ENCODE measurements at places on chromosomes 5 and 9.

- H3K27ac ChIP-seq: no peak overlapping the region
- H3K4me1 ChIP-seq: no peaks in the 10 kb centered on the region
- H3K36me3 ChIP-seq: no peaks in the 10 kb centered on the region
- no peaks in the 10 kb centered on the region for H3K27me3 ChIP-seq
- no peak for DNase-seq
- no peak overlapping the region for H3K4me3 ChIP-seq
These were observed 10.1 kb downstream of the ASS1 start for GRCh38 chr9:130454812-130455325.

DNA sequence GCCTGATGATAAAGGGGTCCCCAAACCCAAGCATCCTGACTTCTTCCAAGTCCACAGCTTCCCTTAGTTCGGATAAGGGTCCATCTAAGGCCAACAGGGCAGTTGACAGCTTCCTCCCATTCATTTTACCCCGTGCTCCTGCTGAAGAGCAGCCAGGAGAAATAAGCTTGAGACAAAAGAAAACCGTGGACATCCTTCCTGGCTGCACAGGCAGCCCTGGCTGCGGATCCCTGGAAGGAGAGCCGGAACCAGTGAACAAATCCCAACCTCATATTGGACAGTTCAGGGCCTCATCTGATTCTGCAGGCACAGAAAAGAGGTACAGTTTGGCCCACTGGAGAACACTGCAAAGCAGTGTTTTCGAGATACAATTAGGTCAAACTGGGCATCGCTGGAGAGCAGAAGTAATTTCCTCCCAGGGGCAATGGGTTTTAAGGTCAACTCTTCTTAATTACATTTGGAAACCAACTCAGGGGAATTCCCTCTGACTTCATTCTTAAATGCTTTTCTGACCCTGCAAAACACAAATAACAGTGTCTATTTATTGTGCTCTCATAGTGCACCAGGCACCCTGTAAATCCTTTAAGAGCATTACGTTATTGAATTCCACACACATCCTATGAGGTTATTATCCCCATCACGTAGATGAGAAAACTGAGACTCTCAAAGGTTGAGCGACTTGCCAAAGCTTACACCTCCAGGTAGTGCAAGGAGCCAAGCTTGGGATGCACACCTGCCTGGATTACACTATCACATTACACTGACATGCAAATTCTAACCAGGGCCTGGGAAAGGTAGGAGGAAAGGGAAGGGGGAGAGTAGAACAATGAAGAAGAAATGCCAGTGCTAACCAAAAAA is 21.2 kb downstream of the ADAM19 start:
- H3K4me1 ChIP-seq: peaks cover 81% of the 10 kb centered on the region
- peak overlapping the region; percentile 68 for H3K27ac ChIP-seq
- H3K4me3 ChIP-seq: no peak overlapping the region
- no peaks in the 10 kb centered on the region for H3K27me3 ChIP-seq

- peak overlapping the region; percentile 84 for H3K27ac ChIP-seq
- peak; percentile 19 for DNase-seq
- peaks cover 35% of the 10 kb centered on the region for H3K4me1 ChIP-seq
- no peaks in the 10 kb centered on the region for H3K36me3 ChIP-seq
These were observed 597 bp downstream of the SLC31A1 start for GRCh38 chr9:113221800-113222481.

DNA sequence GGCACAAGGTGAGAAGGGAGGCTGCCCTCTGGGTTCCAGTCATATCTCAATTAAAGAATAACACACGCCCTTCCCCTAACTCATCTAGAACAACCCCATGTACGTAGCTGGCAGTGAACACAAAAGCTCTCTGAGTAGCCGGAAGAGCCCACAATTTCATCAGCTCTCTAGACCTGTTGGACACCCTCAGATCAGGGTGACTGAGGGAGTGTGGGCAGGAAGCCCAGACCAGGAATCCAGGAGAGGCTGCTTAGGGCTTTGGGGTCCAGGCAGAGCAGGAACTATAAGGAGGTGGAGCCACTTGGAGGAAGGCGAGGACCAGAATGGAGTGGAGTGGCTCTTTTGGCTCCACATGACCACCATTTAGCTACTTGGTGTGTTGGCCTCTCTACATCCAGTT is 237.4 kb downstream of the NR3C1 start:
- H3K36me3 ChIP-seq: peaks cover 2% of the 10 kb centered on the region
- no peak overlapping the region for H3K4me3 ChIP-seq
- H3K4me1 ChIP-seq: peaks cover 7% of the 10 kb centered on the region
- DNase-seq: no peak

- H3K4me3 ChIP-seq: no peak overlapping the region
- no peaks in the 10 kb centered on the region for H3K4me1 ChIP-seq
- H3K27me3 ChIP-seq: no peaks in the 10 kb centered on the region
- H3K36me3 ChIP-seq: no peaks in the 10 kb centered on the region
- no peak overlapping the region for H3K27ac ChIP-seq
- DNase-seq: no peak
These were observed 111.8 kb upstream of the IER5L start for GRCh38 chr9:129289883-129290282.

- peaks cover 1% of the 10 kb centered on the region for H3K4me1 ChIP-seq
- H3K4me3 ChIP-seq: no peak overlapping the region
These were observed 66.3 kb downstream of the MAT2B start for GRCh38 chr5:163571744-163572143.

GRCh38 chr9:129627556-129628440 is 1.8 kb downstream of the NTMT1 start:
- H3K27me3 ChIP-seq: no peaks in the 10 kb centered on the region
- H3K4me3 ChIP-seq: no peak overlapping the region
- DNase-seq: no peak
- H3K27ac ChIP-seq: peak overlapping the region; percentile 99
- peaks cover 34% of the 10 kb centered on the region for H3K4me1 ChIP-seq
- no peaks in the 10 kb centered on the region for H3K36me3 ChIP-seq

DNA sequence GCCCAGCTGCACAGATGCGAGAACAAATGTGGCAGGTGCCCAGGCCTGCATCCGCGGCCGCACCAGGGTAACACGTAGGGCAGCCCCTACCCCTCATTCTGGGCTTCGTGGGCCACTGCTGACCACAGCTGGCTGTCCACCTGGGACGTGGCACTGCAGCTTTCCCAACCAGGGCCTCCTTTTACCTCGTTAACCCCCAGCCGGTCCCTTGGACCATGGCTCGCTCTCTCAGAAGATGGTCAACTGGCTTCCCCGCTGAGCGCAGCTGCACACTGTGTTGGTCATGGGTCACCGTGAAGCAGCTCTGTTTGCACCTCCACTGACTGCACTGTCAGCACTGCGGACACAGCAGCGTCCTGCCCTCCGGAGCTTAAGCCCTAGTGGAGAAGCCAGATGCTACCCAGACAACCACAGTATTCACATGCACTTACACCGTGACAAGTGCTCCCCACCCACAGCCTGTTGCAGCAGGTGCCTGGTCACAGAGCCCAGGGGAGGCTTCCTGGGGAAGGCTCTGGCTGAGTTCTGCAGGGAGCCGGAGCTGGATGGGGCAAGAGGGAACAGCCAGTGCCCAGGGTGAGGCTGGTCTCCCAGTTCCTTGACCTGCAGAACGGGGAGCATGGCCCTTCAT is 10.5 kb upstream of the PLEKHG4B start:
- no peaks in the 10 kb centered on the region for H3K4me1 ChIP-seq
- no peak for DNase-seq
- H3K27me3 ChIP-seq: no peaks in the 10 kb centered on the region
- no peak overlapping the region for H3K27ac ChIP-seq
- no peaks in the 10 kb centered on the region for H3K36me3 ChIP-seq

DNA sequence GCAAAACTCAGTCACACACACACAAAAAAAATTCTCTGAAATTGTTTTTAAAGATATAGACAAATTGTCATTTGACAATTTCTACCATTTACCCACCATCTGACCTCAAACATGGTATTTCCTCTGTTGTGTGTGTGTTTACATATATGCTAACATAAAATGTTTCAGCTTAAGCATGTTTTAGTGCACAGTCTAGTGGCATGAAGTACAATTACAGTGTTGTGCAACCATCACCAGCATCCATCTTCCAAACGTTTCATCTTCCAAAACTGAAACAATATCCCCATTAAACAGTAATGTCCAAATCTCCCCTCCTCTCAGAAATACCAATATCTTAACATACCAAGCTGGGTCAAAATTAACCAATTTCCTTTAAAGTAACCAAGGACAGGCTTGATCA is 65.2 kb downstream of the MYO10 start:
- H3K36me3 ChIP-seq: no peaks in the 10 kb centered on the region
- no peaks in the 10 kb centered on the region for H3K27me3 ChIP-seq
- H3K4me1 ChIP-seq: no peaks in the 10 kb centered on the region

GRCh38 chr5:167819406-167819805 is 472.0 kb upstream of the WWC1 start:
- H3K4me3 ChIP-seq: no peak overlapping the region
- no peak overlapping the region for H3K27ac ChIP-seq
- H3K27me3 ChIP-seq: no peaks in the 10 kb centered on the region
- H3K36me3 ChIP-seq: no peaks in the 10 kb centered on the region

DNA sequence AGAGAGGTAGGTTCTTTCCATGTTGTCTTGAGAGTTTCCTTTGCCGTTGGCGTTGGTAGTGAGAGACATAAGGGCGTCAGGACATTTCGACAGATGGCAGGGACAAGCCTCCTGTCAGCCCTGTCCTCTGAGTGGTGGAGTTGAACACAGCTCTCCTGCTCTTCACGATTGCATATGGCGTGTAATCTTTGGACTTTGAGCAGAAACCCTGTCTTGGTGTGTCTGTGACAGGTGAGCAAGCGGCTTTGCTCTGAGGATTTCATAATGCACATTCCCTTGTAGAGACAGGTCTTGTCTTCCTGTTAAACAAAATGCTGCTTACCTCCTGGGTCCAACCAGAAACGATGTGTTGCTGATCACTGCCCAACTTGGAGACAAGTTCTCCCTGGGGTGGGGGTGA is 146.5 kb downstream of the NXNL2 start:
- no peak for DNase-seq
- no peaks in the 10 kb centered on the region for H3K4me1 ChIP-seq
- no peak overlapping the region for H3K4me3 ChIP-seq
- no peaks in the 10 kb centered on the region for H3K36me3 ChIP-seq
- H3K27me3 ChIP-seq: no peaks in the 10 kb centered on the region
- no peak overlapping the region for H3K27ac ChIP-seq

DNA sequence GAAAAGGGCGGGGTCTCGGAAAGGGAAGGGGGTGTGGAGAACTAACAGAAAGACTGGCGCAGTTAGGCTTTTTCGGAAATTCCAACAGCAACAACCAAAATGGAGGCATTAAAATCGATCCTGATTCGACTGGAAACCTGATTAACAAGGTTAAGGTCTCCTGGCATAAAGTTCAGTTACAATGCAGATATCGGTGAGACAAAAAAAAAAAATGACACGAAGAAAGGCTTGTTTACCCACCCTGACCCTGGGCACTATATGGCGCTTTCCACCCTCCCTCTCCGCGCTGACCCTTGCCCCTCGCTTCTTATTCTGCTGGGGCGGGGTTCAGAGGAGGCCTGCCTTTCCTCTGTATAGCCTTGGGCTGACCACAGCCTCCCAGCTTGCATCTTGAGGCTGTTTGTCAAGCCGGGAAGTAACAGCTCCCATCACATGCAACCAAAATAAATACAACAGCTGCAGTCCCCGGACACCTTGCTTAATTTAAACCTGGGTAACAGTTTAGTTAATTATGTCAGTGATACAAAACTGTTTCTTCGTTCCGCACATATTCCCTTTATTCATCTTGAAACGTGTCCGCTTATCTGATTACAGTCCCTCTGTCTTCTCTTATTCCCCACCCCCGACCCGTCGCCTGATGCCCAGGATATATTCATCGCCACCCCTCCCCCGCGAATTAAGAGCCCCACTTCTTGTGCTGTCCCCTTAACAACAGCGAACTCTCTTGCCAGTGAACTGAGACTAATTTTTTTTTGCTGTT is 795 bp upstream of the PJA2 start:
- H3K36me3 ChIP-seq: no peaks in the 10 kb centered on the region
- H3K4me1 ChIP-seq: peaks cover 13% of the 10 kb centered on the region
- no peaks in the 10 kb centered on the region for H3K27me3 ChIP-seq
- peak overlapping the region; percentile 96 for H3K27ac ChIP-seq
- H3K4me3 ChIP-seq: peak overlapping the region; percentile 94

DNA sequence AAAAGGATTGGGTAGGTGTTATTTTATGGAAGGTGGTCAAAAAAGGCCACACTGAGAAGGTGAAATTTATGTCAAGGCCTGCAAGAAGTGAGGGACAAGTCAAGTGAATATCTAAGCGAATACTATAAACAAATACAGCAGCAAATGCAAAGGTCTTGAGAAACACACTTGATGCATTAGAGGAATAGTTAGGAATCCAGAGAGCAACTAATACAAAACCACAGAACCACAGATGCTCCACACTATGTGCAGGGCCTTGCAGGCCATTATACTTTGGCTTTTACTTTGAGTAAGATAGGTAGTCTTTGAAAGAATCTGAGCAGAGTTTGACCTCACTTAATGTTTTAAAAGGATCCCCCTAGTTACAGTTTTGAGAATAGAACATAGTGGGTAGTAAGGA is 4.6 kb downstream of the ZNF622 start:
- no peaks in the 10 kb centered on the region for H3K27me3 ChIP-seq
- H3K27ac ChIP-seq: no peak overlapping the region
- peaks cover 4% of the 10 kb centered on the region for H3K36me3 ChIP-seq
- no peak for DNase-seq

DNA sequence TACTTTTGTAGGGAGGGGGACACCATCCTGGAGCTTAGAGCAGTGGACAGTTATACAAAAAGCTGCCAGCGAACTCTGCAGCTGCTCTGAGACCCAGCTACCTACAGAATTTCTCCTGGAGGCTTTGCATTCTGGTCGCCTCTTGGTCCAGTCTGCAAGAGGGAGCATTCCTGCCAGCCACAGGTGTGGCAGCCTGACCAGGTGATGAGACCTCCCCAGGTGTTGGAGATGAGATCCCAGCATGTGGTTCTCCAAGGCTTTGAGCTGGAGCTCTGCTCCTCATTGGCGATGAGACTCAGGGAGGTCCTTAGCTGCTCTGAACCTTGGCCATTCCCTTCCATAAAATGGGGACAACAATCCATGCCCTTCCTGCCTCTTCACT is 69.3 kb downstream of the RGS3 start:
- DNase-seq: no peak
- no peak overlapping the region for H3K4me3 ChIP-seq
- no peaks in the 10 kb centered on the region for H3K36me3 ChIP-seq
- no peaks in the 10 kb centered on the region for H3K4me1 ChIP-seq
- H3K27me3 ChIP-seq: no peaks in the 10 kb centered on the region

- H3K36me3 ChIP-seq: no peaks in the 10 kb centered on the region
- H3K27me3 ChIP-seq: no peaks in the 10 kb centered on the region
- H3K4me3 ChIP-seq: no peak overlapping the region
These were observed 113.1 kb downstream of the KIAA1958 start for GRCh38 chr9:112599732-112600131.

DNA sequence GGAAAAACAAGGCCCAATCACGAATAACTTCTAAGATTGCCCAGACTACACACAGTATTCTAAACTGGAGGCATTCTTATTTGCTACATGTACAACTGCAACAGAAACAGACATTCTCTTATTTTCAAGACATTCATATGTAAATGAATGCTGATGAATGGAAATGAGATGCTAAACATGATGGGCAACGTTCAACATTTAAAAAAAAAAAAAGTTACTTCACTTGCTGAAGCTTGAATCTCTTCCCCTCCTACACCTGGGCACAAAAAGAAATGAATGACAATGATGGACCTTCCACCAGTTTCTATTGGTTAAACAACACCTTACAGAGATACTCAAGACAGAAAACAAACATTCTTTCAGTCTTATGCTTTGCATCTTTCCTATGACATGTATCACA is 160.5 kb downstream of the BNC2 start:
- no peak overlapping the region for H3K4me3 ChIP-seq
- no peak overlapping the region for H3K27ac ChIP-seq
- no peaks in the 10 kb centered on the region for H3K27me3 ChIP-seq

GRCh38 chr5:34026089-34026761 is 16.8 kb downstream of the C1QTNF3 start:
- H3K36me3 ChIP-seq: peaks cover 13% of the 10 kb centered on the region
- H3K27me3 ChIP-seq: no peaks in the 10 kb centered on the region
- H3K27ac ChIP-seq: no peak overlapping the region
- H3K4me1 ChIP-seq: no peaks in the 10 kb centered on the region
- no peak overlapping the region for H3K4me3 ChIP-seq
- DNase-seq: no peak

All from B cell (primary cell).